CD4-positive, alpha-beta T cell treated with Interleukin-15 for 4 hours (primary cell): ENCODE measurements at places on chromosomes 1 and 21.

DNA sequence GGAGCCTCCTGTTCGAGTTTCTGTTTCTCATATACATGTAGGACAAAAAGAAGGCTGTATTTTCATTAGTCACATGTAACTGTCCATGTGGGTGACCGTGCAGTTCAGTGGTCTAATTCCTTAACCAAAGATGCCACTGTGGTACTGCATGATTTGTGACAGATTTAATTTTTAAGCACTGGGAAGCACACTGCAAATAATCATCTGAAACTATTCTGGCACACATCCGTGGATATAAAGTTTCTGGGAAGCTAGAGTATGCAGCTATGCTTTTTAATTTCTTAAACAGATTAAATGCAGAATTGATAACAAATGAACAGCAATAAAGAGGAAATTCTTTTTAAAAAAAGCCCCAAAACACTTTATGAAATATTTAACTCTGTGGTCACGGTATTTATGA, 254.8 kb downstream of the LMO4 start:
- DNase-seq, result no peak

GRCh38 chr1:66778266-66778665, 22.8 kb downstream of the INSL5 start:
- DNase-seq, result no peak

- no peak for DNase-seq
Measured at GRCh38 chr1:116414364-116414763, 41.3 kb downstream of the ATP1A1 start.

- no peak for DNase-seq
Measured at GRCh38 chr1:231666937-231667608, 40.5 kb downstream of the DISC1 start.

GRCh38 chr1:25770541-25771220, 29.3 kb upstream of the SELENON start:
- no peak for DNase-seq

DNA sequence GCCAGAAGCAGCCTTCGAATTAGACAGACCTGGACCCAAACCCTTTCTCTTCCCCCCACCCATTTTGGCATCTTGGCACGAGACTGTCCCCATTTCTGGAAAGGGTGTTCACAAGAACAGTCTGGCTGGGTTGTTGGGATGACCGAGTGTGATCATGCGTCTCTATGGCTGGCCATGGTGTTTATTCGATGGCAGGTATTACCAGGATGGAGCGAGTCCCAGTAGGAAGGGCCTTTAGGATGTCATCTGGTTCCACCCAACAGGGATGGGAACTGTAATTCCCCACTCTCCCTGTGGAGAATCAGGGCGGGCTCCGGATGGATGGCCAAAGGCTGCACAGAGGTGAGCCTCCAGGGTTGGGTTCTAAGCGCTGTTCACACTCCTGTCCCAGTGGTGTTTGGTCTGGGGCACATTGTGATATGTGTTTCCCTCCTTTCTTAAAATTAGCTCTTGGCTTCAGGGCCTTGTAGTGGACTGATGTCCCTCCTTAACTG, 33.4 kb upstream of the ATP5PO start:
- no peak for DNase-seq

- DNase-seq, result no peak
Measured at GRCh38 chr1:65939636-65940035, 146.9 kb downstream of the PDE4B start.

GRCh38 chr1:119862276-119862675, 34.0 kb downstream of the ADAM30 start:
- DNase-seq, result no peak

- no peak for DNase-seq
Measured at GRCh38 chr1:152110860-152111514, 4.3 kb downstream of the TCHH start.

GRCh38 chr21:24617819-24618218, 989.5 kb downstream of the MRPL39 start:
- DNase-seq, result no peak

DNA sequence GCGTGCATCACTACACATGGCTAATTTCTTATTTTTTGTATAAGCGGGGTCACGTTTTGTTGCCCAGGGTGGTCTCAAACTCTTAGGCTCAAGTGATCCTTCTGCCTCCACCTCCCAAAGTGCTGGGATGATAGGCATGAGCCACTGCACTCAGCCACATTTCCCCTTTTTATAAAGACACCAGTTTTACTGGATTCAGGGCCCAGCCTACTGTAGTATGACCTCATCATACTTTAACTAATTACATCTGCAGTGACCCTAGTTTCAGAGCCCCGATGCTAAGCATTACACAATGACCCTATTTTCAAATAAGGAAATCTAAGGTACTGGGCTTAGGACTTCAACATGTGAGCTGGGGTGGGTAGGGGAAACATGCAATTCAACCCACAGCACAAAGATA, 31.8 kb upstream of the ENAH start:
- DNase-seq, result no peak

- DNase-seq, result no peak
Measured at GRCh38 chr1:35369922-35370671, 101.6 kb downstream of the ZMYM4 start.

GRCh38 chr1:26700711-26701110, 4.9 kb downstream of the ARID1A start:
- no peak for DNase-seq

- no peak for DNase-seq
Measured at GRCh38 chr1:159845751-159846629, 16.5 kb downstream of the VSIG8 start.

GRCh38 chr1:46812065-46812963, 13.5 kb downstream of the CYP4B1 start:
- DNase-seq, result no peak
